ENCODE measurements at places on chromosomes 13 and 19.

DNA sequence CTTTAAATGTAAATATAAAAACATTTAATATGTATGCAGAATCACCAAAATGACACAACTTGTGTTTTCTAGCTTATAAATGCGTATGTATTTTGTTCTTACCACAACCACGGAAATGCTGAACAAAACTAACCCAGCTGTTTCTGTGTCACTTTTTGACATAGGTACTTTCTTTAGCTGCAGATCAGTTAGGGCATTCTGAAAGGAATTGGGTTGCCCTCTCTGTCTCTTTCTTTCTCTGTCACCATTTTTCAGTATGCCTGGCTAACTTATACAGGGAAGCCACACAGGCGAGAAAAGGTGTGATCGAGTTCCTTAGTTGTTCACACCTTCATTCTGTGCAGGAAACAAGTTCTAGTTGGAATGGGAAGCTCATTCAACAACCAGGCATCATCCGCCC lies 72.6 kb upstream of the ARGLU1 start:
- no peak overlapping the region for H3K4me3 ChIP-seq
- no peak overlapping the region for H3K27ac ChIP-seq
- H3K4me1 ChIP-seq, result no peaks in the 10 kb centered on the region
- no peaks in the 10 kb centered on the region for H3K36me3 ChIP-seq

- no peak overlapping the region for H3K27ac ChIP-seq
- H3K27me3 ChIP-seq, result no peaks in the 10 kb centered on the region
- H3K4me3 ChIP-seq, result no peak overlapping the region
- no peak for DNase-seq
- H3K4me1 ChIP-seq, result no peaks in the 10 kb centered on the region
Observed at GRCh38 chr13:106680796-106681472, 113.0 kb upstream of the ARGLU1 start.

GRCh38 chr19:11141937-11142527 lies 13.6 kb downstream of the SPC24 start:
- no peak overlapping the region for H3K4me3 ChIP-seq
- H3K36me3 ChIP-seq, result peaks cover 15% of the 10 kb centered on the region
- H3K27me3 ChIP-seq, result no peaks in the 10 kb centered on the region
- H3K4me1 ChIP-seq, result peaks cover 7% of the 10 kb centered on the region
- no peak overlapping the region for H3K27ac ChIP-seq

DNA sequence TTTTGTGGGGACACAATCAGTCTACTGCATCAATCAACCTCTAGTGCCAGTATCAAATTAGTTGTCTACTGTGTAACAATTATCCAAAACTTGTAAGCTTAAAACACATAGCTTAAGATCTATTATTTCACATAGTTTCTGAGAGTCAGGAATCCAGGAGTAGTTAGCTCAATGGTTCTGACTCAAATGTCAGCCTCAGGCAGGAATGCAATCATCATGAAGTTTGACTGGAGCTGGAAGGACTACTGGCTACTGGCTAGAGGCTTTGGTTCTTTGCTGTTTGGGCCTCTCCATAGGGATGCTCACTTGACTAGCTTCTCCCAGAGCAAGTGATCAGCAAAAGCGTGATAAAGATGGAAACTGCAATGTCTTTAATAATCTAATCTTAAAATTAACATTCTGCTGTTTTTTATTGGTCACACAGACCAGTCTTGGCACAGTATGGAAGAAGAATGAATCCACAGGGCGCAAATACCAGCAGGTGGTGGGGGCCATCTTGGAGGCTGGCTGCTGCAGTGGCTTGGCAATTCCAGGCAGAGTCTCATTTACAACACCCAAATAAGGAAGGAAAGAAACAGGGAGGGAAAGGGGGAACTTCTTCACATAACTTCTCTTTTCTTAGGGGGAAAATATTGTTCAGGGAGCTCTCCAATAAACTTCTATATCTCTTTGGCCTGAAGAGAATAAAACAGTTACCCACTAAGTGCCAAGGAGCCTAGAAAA lies 15.7 kb downstream of the CAB39L start:
- no peaks in the 10 kb centered on the region for H3K36me3 ChIP-seq
- DNase-seq, result no peak
- H3K27me3 ChIP-seq, result no peaks in the 10 kb centered on the region
- no peaks in the 10 kb centered on the region for H3K4me1 ChIP-seq
- H3K27ac ChIP-seq, result no peak overlapping the region

GRCh38 chr19:38663957-38664502 lies 16.6 kb downstream of the ACTN4 start:
- peak overlapping the region; percentile 34 for H3K4me3 ChIP-seq
- peaks cover 50% of the 10 kb centered on the region for H3K4me1 ChIP-seq
- no peak for DNase-seq
- peak overlapping the region; percentile 31 for H3K27ac ChIP-seq

DNA sequence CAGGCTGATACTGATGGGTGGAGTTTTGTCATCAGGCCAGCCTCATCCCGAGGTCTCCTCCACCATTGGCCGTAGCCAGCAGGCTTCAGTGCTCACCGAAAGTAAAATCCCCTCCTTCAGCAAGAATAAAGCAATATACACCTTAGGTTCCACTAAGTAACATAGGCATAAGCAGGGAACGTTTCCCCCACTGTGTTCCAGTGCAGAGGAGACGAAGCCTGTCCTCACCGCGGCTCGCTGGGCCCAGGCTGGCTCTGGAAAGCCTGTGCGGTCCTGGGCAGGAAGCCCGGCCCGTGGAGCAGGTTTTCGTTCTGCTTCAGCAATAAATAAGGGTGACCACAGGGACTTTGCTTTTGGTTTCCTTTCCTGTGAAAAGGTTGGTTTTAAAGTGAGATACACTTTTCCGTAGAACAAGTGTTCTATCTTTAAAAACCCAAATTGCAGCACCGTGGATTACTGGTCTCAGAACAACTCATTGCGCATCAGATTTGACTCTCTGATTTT lies 16.3 kb upstream of the TEX29 start:
- no peaks in the 10 kb centered on the region for H3K27me3 ChIP-seq
- H3K4me3 ChIP-seq, result peak overlapping the region; percentile 61

DNA sequence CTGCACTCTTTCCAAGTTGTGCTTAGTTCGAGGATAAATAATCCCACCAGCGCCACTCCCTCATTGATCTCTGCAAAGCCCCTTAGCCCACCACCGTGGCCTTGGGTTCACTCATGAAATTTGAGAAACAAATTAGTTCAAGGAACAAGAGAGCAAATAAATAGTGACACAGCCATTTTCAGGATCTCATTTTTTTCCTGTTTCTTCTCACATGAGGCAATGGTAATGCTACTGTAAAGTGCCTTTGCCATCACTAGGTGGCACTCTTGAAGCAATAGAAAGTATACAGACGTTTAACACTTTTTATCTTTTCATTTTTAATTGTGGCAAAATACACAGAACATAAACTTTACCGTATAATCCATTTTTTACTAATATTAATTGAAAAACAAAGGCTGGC lies 76.8 kb upstream of the ZNF835 start:
- no peaks in the 10 kb centered on the region for H3K4me1 ChIP-seq
- no peak for DNase-seq
- H3K27ac ChIP-seq, result no peak overlapping the region
- no peak overlapping the region for H3K4me3 ChIP-seq
- H3K27me3 ChIP-seq, result no peaks in the 10 kb centered on the region

DNA sequence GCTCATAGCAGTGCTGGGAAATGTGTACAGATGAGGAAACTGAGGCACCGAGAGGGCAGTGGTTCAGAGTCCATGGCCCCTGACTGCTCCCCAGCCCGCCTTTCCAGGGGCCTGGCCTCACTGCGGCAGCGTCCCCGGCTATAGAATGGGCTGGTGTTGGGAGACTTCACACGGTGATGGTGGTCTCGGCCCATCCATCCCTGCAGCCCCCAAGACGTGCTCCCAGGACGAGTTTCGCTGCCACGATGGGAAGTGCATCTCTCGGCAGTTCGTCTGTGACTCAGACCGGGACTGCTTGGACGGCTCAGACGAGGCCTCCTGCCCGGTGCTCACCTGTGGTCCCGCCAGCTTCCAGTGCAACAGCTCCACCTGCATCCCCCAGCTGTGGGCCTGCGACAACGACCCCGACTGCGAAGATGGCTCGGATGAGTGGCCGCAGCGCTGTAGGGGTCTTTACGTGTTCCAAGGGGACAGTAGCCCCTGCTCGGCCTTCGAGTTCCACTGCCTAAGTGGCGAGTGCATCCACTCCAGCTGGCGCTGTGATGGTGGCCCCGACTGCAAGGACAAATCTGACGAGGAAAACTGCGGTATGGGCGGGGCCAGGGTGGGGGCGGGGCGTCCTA lies 15.9 kb downstream of the LDLR start:
- peaks cover 3% of the 10 kb centered on the region for H3K4me1 ChIP-seq
- peaks cover 56% of the 10 kb centered on the region for H3K36me3 ChIP-seq
- H3K4me3 ChIP-seq, result no peak overlapping the region
- no peak overlapping the region for H3K27ac ChIP-seq
- H3K27me3 ChIP-seq, result no peaks in the 10 kb centered on the region

DNA sequence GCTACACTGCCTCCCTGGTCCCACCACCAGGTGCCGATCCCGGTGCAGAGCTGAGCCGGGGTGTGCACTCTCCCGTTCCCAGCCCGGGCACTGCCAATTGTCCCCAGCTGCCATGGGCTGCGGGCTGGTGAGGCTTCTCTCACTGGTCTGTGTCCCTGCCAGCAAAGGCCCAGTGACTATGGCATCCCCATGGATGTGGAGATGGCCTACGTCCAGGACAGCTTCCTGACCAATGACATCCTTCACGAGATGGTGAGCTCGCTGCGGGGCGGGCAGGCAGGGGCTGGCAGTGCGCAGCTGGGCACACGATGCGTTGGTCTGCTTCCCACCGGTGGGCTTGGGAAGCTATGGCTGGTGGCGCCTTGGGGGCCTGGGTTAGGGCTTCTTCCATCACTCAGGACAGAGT lies 14.6 kb downstream of the MPND start:
- no peaks in the 10 kb centered on the region for H3K4me1 ChIP-seq
- H3K27ac ChIP-seq, result no peak overlapping the region
- no peak for DNase-seq

- no peak overlapping the region for H3K27ac ChIP-seq
- no peak overlapping the region for H3K4me3 ChIP-seq
- H3K4me1 ChIP-seq, result peaks cover under 1% of the 10 kb centered on the region
- H3K27me3 ChIP-seq, result peaks cover 2% of the 10 kb centered on the region
- no peaks in the 10 kb centered on the region for H3K36me3 ChIP-seq
- DNase-seq, result no peak
Observed at GRCh38 chr19:34979819-34980640, 16.0 kb upstream of the ZNF792 start.

DNA sequence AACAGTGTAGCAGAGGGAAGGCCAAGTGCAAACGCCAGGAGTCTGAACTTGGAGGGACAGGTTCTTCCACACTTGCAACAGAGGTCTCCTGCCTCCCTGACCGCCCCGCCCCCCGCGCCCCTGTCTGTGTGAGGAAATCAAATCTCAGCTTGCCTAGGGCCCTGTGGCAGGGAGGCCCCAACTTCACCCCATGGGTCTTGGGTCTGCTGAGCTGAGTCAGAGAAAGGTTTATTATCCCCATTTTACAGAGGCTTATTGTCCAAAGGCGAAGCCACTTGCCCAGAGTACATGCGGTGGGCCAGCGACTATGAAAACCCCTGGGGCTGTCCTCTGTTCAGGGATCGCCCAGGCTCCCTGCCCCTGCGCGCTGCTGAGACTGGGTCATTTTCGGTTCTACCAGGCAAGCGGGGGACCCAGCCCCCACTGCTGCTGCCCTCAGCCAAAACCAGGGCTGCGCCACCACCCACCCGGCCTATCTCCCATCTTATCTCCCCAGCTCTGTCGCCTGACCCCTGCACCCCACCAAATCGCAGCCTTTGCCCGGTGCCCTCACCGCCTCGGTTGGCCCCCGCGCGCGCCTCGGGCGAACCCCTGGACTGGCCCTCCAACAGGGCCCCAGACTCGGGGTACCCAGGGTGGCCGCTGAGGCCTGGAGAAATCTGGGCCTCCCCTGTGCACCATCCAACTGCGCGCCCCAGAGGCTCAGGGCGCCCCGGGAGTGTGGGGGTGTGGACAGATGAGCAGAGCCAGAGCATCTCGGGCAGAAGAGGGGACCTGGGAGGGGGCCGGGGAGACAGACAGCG lies 850 bp upstream of the CERS4 start:
- H3K27ac ChIP-seq, result no peak overlapping the region
- H3K4me3 ChIP-seq, result peak overlapping the region; percentile 74
- no peak for DNase-seq
- peaks cover 4% of the 10 kb centered on the region for H3K27me3 ChIP-seq

GRCh38 chr19:15120135-15121026 lies 13.2 kb downstream of the SYDE1 start:
- no peak overlapping the region for H3K4me3 ChIP-seq
- no peak for DNase-seq
- no peak overlapping the region for H3K27ac ChIP-seq
- peaks cover 49% of the 10 kb centered on the region for H3K36me3 ChIP-seq
- H3K4me1 ChIP-seq, result peaks cover 6% of the 10 kb centered on the region

- H3K4me3 ChIP-seq, result no peak overlapping the region
- peaks cover 2% of the 10 kb centered on the region for H3K4me1 ChIP-seq
- no peaks in the 10 kb centered on the region for H3K27me3 ChIP-seq
- H3K27ac ChIP-seq, result no peak overlapping the region
Observed at GRCh38 chr13:97339988-97340749, 93.8 kb upstream of the RAP2A start.

DNA sequence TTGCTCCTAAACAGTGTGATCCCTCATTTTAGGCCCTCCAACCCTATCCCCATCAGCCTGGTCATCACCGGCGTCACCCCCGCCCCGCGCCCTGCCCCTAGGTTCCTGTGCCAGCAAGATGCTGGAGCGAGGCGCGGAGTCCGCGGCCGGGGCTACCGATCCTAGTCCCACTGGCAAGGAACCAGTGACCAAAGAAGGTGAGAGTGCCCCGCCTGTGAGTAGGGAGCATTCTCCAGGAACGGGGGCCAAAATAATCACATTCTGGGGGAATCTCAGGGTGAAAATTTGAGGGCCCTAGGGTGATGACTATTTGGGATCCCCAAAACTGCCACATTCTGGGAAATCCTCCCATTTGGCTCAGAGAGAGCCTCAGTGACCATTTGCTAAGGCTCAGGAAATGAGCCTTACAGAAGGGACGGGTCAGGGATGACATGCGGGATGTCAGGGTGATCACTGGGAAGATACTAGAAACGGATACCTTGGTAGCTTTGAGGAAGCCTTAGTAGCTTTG lies 1.4 kb downstream of the ZNF575 start:
- H3K27me3 ChIP-seq, result no peaks in the 10 kb centered on the region
- no peak for DNase-seq
- H3K36me3 ChIP-seq, result peaks cover 20% of the 10 kb centered on the region
- H3K4me1 ChIP-seq, result peaks cover 13% of the 10 kb centered on the region
- H3K4me3 ChIP-seq, result peak overlapping the region; percentile 86

- H3K36me3 ChIP-seq, result peaks cover 19% of the 10 kb centered on the region
- H3K4me3 ChIP-seq, result no peak overlapping the region
- no peaks in the 10 kb centered on the region for H3K27me3 ChIP-seq
- no peak for DNase-seq
- peaks cover 5% of the 10 kb centered on the region for H3K4me1 ChIP-seq
Observed at GRCh38 chr13:112795277-112795676, 105.4 kb downstream of the ATP11A start.

DNA sequence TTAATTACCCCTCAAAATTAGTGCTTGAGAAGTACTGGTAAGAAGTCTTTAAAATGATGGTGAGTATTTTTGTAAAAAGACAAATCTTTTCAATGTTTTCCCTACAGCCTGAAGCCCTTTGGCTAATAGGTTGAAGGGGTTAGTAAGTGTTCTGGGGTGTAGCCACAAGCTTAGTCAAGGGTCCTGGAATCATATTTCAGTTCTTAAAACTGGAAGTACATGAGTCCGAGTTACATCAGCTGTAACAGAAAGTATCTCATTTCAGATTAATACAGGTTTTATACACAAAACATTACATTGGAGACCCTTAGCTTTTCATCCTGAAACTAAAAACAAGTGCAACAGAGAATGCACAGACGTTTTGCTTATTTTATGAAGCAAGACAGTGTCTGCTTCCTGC lies 52.7 kb upstream of the TEX29 start:
- peaks cover 10% of the 10 kb centered on the region for H3K4me1 ChIP-seq
- no peak overlapping the region for H3K27ac ChIP-seq
- H3K4me3 ChIP-seq, result no peak overlapping the region
- H3K27me3 ChIP-seq, result no peaks in the 10 kb centered on the region
- no peak for DNase-seq

All from T-helper 2 cell treated with Interferon-gamma antibody and Interleukin-4, amounts not matched to agents 5 μg/mL and 100 μg/mL, for 36 hours (primary cell).